CD4-positive, alpha-beta T cell (primary cell): ENCODE measurements at places on chromosomes 2 and 18.

- no peak for DNase-seq
These were observed 821 bp upstream of the CHRNG start for GRCh38 chr2:232538671-232539070.

- DNase-seq = no peak
These were observed 31.5 kb downstream of the CFAP210 start for GRCh38 chr2:169662744-169663143.

DNA sequence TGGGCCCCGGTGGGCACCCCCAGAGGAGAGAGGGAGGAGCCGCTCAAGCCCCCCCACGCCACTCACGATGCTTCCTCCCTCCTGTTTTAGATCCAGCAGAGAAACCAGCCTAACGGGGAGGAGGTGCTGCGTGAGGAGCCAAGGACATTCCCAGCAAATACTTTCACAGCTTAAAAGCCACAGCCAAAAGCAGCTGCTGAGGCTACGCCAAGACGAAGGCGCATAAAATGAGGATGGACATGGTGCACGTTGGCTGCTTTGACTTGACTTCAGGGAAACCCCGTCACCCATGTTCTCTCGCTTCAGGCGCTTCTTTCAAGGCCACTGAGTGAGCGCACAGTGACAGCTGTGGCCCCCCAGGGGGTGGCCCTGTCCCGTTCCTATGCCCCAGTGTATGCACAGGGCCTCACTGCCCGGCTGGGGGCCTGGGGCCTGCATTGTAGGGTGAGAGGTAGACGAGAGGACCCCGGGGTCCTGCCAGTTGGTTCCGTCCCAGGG is 72.1 kb upstream of the PXDN start:
- no peak for DNase-seq

GRCh38 chr2:38032946-38033345 is 43.0 kb downstream of the CYP1B1 start:
- no peak for DNase-seq

DNA sequence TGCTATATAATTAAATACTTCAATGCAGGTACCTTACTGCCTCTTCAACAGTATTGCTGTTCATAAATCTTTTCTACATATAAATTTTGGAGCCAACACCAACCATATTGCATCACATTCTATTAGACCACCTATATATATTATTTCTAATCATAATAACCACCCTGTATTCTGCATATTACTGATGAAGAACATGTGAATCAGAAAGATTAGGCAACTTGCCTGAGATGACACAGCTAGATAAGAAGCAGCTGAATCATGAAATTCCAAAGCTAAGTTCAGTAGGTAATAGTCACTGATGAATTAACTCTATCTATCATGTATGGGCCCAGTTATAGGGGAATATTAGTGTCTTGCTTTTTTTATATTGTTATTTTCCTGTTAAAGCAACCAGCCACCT is 161.8 kb downstream of the AGPS start:
- no peak for DNase-seq

- no peak for DNase-seq
These were observed 319.8 kb downstream of the RND3 start for GRCh38 chr2:150167711-150168110.

- no peak for DNase-seq
These were observed 18.8 kb upstream of the MMADHC start for GRCh38 chr2:149606251-149606811.

- DNase-seq = no peak
These were observed 132.8 kb downstream of the THADA start for GRCh38 chr2:43462866-43463641.

- no peak for DNase-seq
These were observed 126.9 kb downstream of the MAP3K20 start for GRCh38 chr2:173202570-173202969.

DNA sequence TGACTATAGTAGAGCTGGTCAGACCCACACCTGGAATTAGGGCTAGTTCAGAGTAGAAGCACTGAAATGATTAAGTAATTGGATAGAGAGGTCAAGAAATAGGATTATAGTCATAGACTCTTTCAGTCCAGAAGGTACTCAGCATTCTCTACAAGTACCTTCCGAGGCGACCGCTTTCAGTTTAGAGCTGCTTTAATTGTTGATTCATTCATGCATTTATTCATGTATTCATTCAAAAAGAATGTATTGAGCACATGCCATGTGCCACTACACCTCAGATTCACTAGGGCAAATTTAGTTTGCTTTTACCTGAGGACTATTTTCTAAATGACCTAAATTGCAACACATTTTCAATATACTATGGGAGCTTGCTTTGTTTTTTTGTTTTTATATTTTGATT is 48.7 kb downstream of the CRIM1 start:
- DNase-seq = no peak

DNA sequence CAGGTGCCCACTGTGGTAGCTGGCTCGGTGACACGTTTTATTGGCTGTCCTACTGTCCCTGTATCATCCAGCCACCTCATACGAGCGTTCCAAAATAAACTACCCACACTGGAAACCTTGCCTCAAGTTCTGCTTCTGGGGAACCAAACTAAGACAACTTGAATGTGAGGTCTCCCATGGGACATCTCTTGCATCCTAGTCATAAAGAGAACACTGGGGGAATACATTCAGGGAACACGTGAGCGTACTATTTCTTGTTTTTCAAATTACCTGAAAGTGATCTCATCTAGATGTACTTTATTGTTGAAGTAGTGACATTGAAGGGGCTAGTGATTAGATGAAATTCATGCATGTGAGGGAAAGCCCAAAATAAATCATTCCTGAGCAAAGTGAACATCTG is 15.0 kb downstream of the LYG2 start:
- no peak for DNase-seq

DNA sequence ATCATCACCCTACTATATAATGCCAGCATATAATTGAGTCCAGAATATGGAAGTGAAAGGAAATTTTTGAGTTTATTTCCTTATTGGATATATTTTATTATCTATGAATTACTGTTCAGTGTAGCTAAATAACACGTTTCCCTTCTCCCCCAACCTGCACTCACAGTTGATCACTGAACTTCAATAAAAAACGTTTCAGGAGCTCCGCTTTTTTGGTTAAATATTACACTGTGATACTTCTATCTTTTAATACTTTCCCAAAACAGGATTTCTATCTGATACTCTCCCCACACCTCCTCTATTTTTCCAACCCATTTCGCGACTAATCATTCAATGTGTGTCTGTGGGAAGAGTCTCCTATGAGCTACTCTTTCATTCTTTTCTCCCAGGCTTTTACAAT is 7.2 kb downstream of the VSNL1 start:
- no peak for DNase-seq

DNA sequence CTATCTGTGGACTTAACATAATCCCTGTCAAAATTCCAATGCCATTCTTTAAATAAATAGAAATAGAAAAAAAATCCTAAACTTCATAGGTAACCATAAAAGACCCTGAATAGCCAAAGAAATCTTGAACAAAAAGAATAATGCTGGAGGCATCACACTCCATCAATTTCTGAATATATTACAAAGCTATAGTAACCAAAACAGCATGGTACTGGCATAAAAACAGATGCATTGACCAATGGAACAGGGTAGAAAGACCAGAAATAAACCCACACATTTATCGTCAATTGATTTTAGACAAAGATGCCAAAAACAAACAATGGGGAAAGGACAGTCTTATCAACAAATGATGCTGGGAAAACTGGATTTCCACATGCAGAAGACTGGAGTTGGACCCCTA is 205.7 kb downstream of the VAPA start:
- no peak for DNase-seq

GRCh38 chr2:232831496-232831895 is 38.6 kb upstream of the SNORC start:
- DNase-seq = no peak

GRCh38 chr18:40577239-40577980 is 1377.6 kb upstream of the PIK3C3 start:
- DNase-seq = no peak

- no peak for DNase-seq
These were observed 162.1 kb downstream of the ARL4C start for GRCh38 chr2:234334756-234335155.

DNA sequence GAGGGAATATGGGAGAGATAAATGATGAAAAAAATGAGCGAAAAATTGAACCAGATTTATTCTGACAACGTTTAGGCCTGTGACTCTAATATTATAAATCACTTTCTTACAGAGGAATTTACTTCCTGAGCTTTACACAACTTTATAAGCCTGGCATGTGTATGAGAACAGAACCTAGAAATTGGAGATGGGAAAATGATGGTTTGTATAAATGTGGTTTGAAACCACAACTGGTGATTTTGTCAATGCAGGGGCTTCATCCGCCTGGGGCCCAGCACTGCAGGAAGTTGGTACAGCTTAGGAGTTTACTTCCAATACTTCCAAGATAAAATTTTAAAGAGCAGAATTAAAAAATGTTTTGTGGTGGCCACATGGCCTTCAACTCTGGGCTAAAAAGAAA is 82.3 kb downstream of the VAPA start:
- DNase-seq = no peak

DNA sequence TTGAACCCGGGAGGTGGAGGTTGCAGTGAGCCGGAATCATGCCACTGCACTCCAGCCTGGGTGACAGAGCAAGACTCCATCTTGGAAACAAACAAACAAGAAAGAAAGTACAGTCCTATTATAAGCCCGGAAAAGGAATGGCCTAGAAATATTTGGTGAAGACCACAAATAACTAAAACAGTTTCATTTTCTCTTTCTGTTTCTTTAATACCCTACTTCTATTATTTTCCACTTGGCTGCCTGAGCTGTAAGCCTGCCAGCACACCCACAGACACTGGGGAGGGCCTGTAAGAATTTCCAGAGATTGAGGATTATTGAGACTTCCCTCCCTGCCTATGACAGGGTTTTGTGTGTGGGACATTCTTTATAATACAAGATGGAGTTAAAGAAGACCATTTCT is 188.0 kb upstream of the DCC start:
- DNase-seq = no peak

DNA sequence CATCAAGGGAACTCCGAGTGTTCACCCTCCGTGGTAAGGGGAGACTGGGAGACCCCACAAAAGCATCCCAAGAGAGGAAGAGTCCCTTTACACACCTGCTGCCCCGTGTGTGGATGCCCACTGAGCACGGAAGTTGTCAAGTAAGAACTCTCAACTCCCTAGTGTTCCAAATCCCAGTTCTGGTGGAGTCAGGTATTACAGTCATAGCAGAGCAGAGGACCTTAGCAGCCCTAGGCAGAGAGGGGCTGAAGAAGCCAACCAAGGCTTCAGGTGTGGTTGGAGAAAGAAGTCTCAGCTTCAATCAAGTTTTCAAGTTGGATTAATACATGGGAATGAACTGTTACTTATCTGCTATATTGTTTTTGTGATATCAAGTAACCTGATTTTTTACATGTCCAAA is 512.5 kb downstream of the RNF144A start:
- DNase-seq = no peak

DNA sequence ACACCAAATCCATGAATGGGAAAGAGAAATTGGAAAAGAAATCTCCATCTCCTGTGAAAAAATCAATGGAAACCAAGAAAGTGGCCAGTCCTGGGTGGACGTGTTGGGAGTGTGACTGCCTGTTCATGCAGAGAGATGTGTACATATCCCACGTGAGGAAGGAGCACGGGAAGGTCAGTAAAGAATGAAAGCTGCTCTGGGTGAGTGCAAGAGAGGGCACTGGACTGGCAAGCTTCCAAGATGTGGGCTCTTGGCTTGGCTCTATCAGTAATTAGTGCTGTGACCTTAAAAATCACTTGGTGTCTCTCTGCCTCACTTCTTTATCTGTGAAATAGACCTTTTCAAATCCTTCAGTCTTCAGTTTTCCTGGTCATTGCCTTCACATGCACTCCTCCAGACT is 89.0 kb downstream of the ZNF532 start:
- DNase-seq = no peak

- no peak for DNase-seq
These were observed 220.2 kb downstream of the PDE11A start for GRCh38 chr2:177852389-177852788.

DNA sequence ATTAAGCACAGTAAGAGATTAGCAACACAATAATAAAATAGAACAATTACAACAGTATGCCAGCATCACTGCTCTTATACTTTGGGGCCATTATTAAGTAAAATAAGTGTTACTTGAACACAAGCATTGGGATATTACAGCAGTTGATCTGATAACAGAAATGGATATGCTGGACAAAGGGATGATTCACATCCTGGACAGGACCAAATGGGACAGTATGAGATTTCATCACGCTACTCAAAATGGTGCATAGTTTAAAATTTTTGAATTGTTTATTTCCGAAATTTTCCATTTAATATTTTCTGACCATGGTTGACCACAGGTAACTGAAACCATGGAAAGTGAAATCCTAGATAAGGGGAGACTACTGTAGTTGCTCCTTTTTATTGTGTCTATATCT is 138.2 kb downstream of the UBR3 start:
- DNase-seq = no peak

DNA sequence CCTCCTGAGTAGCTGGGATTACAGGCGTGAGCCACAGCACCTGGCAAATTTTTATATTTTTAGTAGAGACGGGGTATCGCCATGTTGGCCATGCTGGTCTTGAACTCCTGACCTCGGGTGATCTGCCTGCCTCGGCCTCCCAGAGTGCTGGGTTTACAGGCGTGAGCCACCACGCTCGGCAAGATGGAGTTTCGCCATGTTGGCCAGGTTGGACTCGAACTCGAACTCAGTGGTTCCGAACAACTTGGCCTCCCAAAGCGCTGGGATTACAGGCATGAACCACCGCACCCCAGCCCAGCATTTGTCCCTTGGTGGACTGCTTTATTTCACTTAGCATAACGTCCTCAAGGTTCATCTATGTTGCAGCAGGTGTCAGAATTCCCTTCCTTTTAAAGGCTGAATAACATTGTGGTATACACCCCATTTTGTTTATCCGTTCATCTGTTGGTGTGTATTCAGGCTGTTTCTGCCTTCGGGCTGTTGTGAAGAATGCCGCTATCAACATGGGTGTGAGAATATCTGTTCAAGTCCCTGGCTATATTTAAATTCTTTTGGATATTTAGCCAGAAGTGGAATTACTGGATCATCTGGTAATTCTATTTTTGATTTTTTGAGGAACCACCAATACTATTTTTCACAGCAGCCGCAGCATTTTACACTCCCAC is 1.2 kb upstream of the CENPA start:
- DNase-seq = no peak

- DNase-seq = no peak
These were observed 158.5 kb upstream of the SH3BP4 start for GRCh38 chr2:234793212-234793785.

DNA sequence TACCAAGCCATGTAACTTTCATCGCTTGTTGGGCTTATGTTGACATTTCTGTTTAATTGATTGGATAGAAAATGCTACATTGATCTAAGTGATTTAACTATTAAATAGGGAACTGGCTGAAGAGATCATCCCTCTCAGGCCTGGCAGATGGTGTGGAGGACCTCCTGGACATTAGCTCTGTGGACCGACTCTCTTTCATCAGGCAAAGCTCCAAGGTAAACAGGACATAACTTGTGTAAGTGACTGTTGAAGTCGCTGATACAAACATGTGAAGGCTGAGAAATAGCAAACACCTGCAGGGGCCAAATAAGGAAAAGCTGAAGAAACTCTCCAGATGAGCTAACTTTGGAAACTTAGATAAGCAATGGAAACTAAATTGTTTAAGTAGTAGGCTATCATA is 68.8 kb downstream of the UNC80 start:
- no peak for DNase-seq
